ENCODE measurements at places on chromosomes 2 and 18.

- no peak for DNase-seq
Measured at GRCh38 chr2:230715201-230715600, 2.6 kb downstream of the CAB39 start.

GRCh38 chr2:71223767-71224333 is 3.1 kb downstream of the PAIP2B start:
- DNase-seq, result no peak

GRCh38 chr18:35703043-35703688 is 121.6 kb downstream of the GALNT1 start:
- no peak for DNase-seq

- no peak for DNase-seq
Measured at GRCh38 chr2:119698246-119698645, 19.2 kb downstream of the TMEM177 start.

DNA sequence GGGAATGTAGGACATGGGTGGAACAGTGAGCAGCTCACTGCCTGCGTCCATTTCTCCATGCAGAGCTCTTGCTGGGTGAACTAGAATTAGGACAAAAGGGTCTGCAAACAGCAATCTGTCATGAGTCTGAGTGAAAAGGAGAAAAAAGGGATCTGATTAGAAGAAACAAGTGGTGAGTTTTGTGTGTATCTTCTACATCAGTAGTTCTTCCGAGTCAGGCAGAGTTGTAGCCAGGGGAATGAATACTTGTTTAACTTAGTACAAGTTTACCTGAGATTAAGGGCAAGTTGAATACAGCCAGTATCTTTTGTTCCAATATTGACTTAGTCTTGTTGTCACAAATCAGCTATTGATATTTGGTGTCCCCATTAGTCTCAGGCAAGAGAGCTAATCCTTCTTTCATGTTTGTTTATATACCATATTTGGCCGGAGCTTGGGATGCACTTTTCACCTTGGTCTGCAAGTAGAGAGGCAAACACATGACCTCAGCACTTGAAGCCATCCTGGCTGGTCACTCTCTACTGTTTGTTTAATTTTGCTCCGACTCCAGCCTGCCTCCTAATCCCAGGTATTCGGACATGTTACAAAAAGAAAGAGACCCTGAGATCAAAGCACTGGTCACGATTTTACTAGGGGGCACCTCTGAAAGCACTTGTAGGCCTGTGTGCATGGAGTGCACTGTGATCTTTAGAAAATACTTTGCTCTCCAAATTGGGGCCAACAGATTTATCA is 211.0 kb upstream of the NT5C1B start:
- DNase-seq, result no peak

DNA sequence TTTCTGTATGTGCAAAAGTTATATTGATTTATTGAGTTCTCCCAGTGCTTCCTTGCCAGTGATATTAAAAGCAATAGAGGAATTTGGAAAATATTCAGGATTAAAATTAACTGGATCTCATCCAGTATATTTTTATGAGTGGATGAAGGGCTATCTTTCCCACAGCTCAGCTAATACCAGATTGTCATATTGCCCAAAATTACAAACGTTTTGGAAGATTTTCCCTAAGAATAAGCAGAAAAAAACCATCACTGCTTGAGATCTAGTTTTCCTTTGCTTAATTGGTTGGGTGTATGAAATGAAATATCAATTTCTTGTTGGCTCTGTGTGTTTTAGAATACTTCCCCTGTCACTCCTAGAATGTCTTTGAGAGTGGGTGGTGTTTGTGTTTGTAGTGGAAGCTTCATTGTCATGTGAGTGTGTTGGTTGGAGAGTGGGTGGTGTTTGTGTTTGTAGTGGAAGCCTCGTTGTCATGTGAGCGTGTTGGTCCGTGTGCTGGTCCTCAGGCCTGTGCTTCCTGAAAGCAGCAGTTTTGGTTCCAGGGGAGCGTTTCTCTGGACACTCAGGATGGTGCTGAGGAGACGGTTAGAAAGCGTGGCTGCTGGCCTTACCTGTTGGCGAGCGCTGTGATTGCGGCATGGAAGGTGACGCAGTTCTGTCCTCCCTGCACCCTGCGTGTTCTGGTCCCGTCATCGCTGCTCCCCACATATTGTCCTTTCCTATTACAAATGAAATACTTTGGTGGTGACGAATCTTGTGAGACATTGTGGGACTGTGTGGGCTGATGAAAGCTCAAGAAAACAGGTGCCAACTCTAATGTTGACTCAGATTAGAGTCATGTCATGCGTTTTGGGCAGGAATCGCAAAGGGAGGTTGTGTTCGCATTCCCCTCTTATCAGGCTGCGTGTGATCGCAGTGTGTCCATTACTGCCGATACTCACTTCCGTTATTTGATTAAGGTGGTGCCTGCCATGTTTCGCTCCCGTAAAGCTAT is 12.4 kb downstream of the ASB1 start:
- DNase-seq, result no peak

DNA sequence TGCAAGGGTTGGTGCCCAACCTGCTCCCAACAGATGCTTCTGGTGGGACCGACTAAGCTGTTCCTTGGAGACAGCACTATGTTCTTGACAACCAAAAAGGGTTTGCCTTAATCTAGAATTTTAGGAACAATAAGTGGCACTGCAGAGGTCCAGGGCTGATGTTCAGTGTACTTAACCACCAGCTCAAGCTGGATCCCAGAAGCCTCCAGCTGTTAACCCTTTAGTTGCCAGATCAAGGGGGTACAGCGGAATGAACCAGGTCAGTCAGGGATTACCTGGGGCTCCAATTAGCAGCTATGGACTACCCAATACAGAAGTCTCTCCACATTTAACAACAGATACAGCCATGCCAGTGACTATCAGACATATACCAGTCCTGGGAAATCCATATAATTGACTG is 3.5 kb downstream of the GPR75 start:
- DNase-seq, result no peak

DNA sequence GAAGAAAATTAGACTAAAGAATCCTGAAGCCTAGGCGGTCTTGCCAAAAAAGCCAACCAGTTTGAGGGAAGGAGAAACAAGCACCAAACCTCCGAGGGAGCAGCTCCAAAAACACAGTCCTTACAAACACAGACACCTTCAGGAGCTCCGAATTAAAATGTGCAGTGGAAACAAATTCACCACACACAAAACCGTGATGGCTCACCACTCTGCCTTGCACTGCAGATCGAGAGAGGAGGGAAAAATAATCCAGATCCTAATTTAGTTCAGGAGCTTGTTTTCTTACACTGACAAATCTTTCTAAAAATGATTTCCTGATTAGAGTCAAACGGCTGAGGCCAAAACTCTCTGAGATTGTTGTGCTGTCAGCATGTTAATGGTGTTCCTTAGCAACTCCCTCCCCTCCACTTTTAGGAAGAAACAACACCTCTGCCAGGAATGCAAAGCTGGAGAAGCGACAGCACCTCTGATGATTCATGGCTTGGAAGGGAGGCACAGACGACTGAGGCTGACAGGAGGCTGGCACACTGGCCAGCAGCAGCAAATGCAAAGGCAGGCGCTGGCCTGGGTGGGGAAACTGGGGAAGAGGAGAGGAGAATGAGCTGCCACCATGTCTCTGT is 249.4 kb upstream of the KLHL29 start:
- no peak for DNase-seq

- no peak for DNase-seq
Measured at GRCh38 chr2:11697103-11697871, 27.3 kb upstream of the NTSR2 start.

DNA sequence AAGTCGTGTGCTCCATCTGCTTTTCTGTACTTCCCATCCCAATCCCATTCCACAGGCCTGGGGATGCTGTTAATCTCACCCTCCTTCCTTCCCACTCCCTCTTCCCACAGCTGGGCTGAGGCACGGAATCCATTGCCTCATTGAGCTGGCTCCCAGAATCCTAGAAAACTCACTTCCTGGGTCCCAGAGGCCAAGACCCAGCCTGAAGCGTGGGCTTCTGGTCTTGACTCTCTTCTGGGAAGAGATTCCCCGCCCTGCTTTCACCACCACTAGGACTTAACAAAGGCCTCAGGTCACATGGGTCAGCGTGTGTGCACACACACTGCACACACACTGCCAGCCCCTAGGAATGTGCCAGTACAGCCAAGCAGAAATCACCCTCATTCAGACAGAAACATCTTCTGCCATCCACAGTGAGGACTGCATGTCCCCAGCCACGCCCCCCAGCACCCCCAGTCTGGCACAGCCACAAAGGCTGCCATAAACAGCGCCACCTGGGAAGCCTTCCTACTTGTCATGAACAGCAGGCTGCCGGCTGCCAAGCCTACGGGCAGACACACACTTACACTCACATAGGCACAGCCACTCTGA is 165.8 kb downstream of the TNS1 start:
- DNase-seq, result no peak

DNA sequence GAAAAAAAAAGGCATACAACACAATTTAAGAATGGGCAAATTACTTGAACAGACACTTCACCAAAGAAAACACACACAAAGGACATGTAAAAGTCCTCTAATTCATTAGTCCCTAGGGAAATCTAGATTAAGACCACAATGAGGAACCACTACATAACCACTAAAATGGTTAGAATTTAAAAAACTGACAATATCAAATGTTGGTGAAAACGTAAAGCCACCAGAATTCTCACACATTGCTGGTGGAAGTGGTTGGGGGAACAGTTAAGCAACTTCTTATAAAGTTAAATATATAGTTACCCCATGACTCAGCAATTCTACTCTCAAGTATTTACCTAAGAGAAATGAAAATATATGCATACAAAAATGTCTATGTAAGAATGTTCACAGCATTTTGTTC is 11.8 kb downstream of the RTN4 start:
- no peak for DNase-seq

- DNase-seq, result no peak
Measured at GRCh38 chr2:172307800-172308199, 119.6 kb upstream of the ITGA6 start.

GRCh38 chr2:181674461-181674860 is 5.9 kb downstream of the NEUROD1 start:
- no peak for DNase-seq

GRCh38 chr2:38323623-38324022 is 53.5 kb downstream of the ATL2 start:
- DNase-seq, result no peak

GRCh38 chr2:84732897-84733778 is 147.7 kb downstream of the TRABD2A start:
- no peak for DNase-seq

GRCh38 chr2:26196683-26197418 is 24.0 kb downstream of the GAREM2 start:
- DNase-seq, result no peak

- no peak for DNase-seq
Measured at GRCh38 chr2:176187200-176187898, 1.1 kb upstream of the HOXD1 start.

- DNase-seq, result no peak
Measured at GRCh38 chr18:54762386-54762785, 65.9 kb upstream of the RAB27B start.

DNA sequence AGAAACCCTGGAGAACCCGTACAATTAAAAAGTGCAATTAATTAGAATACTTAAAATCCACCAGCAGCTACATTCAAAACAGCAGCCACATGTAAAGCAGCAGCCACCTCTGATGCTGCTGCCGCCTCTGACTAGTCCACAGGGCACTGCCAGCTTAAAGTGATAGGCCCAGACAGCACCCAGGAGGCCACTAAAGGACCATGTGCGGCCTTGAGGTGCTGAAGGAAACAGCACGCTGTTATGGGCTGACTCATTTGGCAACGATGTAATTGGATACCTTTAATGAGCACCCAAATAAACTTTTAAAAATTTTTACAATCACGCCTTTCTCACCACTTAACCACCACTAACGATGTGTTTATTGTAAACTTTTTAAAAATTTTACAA is 209.3 kb upstream of the NCKAP5 start:
- no peak for DNase-seq

- no peak for DNase-seq
Measured at GRCh38 chr18:75529394-75529793, 101.9 kb upstream of the SMIM21 start.

DNA sequence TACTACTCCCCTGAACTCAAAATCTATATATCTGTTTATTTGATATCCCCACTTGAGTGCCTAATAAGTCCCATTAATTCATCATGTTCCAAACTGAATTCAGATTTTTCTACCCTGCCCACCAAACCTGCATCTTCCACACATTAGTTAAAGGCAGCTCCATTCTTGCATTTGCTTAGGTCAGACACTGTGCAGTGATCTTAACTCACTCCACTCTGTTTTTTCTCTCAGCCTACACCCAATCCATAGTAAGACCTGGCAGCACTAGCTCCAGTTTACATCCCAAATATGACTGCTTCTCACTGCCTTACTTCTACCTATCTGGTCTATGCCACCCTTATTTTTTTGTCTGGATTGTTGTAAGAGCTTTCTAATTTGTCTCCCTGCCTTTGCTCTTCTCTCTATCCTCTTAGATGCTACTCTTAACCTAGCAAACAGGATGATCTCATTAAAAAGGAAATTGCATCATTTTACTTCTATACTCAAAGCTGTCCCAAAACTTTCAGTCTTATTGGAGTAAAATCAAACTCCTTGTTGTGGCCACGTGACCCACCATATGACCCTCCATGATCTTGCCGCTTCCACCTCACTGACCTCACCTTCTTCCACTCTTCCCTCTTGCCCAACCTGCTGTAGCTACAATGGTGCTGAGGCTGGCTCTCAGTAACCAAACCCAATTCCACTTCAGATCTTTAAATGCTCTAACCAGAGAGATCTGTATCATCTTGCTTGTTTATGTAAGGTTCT is 274.9 kb upstream of the FANCL start:
- no peak for DNase-seq

DNA sequence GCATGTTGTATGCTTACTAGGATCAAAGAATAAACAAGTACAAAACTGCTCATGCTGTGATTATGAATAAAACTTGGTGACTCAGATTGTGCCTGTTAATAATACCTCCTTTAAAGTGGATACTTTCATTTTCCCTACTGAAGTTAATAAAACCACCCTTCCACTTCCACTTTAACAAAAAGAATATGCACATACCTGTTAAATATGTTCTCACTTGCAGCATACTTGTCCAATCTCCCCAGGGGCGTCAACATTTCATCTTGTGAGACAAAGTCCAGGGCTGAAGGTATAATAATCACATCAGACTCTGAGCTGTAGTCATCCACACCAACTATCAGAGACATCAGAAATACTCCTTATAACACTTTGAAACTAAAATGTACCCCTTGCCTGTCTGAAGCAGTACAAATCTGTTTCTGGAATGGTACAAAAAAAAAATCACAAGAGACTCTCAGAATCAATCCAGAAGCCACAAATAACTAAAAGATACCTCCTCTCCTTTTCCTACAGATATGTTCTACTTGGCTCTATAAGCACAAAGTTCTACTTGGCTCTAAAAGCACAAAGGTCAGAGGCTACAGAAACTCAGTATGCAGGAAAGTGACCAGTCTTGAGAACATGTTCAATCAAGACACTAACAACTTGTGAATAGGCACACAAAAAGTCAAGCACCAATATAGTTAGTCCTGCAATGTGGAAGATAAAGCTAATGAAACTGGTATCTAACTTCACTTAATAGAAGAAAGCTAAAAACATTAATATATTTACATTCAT is 19.3 kb downstream of the PPP4R1 start:
- DNase-seq, result no peak
